ENCODE measurements at places on chromosomes 5 and 9.

DNA sequence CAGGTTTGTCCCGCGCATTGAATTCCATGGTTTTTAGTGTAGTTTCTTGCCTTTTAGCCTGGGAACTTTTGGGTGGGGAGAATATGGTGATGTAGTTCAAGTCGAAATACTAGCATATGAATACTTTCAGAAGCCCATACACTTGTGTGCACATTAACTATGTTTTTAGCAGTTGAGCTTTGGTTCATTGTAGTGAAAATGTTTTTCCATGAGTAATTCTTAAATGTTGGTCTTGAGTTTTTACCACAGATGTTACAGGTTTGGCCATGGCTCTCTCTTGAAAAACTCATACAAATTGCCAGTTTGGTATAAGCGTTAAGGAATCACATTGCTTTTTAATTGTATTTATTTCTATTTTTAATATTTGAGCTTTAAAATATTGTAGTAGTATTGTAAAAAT lies 45.6 kb downstream of the TRIO start:
- no peak for ATAC-seq

GRCh38 chr9:69180670-69181069 lies 6.6 kb downstream of the TJP2 start:
- ATAC-seq, result peak; percentile 92

- peak; percentile 97 for ATAC-seq
These were observed at the start of gene DMRT2 for GRCh38 chr9:1050125-1050895. TSS of gene DMRT2 (plus strand) at chr9:1050357. CDS start at chr9:1051614, 1,257 bp downstream.

- peak; percentile 60 for ATAC-seq
These were observed at the start of gene SNCAIP for GRCh38 chr5:122311961-122312590. TSS of gene SNCAIP (plus strand) at chr5:122312237. CDS start at chr5:122391135, 78,898 bp downstream.

- ATAC-seq, result no peak
These were observed 34.9 kb downstream of the SYK start for GRCh38 chr9:90836411-90837080.

GRCh38 chr5:170273968-170274710 lies 23.4 kb downstream of the LCP2 start:
- no peak for ATAC-seq

DNA sequence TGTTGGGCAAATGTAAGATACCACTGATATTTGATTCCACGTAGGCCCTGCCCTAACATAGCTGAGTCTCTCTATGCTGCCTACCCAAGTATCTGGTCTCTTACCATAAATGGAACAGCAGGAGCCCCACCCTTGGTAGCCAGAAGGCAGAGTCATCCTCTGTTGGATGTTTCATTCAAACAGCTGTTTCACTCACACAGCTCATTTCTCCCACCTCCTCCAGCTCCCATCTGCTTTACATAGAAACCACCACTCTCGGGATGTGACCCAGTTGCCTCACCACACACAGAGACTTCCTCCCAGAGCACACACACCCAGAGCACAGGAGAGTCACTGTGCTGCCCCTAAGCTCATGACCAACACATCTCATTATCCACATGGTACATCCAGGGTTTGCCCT lies 165.3 kb downstream of the TMEM167A start:
- ATAC-seq, result no peak

- ATAC-seq, result no peak
These were observed 104.5 kb downstream of the VAV2 start for GRCh38 chr9:133887540-133888047.

DNA sequence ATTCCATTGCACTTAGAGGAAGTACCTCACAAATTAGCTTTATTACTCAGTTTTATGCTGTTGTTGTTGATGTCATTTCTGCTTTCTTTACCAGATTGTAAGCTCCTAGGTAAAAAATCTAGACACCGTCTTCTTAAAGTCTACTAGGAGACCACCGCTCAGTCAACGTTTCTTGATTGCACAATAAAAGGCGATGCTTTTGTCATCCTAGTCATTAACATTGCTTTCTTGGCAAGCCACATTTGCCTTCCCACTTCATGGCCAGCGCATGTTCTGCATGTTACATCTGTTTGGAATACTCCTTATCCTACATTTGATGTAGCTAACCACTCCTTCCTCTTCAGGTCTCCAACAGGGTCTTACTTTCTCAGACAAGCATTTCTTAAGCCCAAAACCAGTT lies 464.0 kb upstream of the TUSC1 start:
- ATAC-seq, result no peak

- no peak for ATAC-seq
These were observed 41.6 kb upstream of the SARDH start for GRCh38 chr9:133779516-133780403.
